Stimulated activated CD8-positive, alpha-beta memory T cell treated with anti-CD3 and anti-CD28 coated beads, Interleukin-4, amount 100 ng/mL, for 1 hour (primary cell): ENCODE measurements at places on chromosomes 5 and 9.

DNA sequence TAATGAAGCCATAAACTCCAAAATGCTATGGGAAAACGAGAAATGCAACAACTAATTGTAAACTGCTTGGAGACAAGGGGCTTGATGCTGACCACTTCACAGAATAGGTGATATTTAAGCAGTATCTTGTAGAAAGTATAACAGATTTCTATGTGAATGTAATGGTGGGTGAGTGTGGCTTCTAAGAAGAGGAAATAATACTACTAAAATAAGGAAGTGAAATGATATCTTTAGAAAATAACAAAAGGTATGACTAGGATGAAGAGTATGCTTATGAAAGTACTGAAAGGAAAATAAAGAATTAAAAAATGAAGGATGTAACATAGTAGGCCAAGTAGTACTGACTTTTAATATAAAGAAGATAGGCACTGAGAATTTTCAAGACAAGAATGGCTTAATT lies 94.2 kb downstream of the AGTPBP1 start:
- DNase-seq = no peak

GRCh38 chr5:99765011-99765410 lies 770.2 kb upstream of the FAM174A start:
- DNase-seq = no peak

- DNase-seq = no peak
These were observed 276.8 kb upstream of the CLINT1 start for GRCh38 chr5:158135682-158136179.

GRCh38 chr9:111632695-111633388 lies 1.7 kb downstream of the DNAJC25 start:
- no peak for DNase-seq

- no peak for DNase-seq
These were observed 91.7 kb downstream of the RFK start for GRCh38 chr9:76302543-76302942.

- no peak for DNase-seq
These were observed 36.3 kb upstream of the SHISAL2B start for GRCh38 chr5:64653766-64654560.

- DNase-seq = no peak
These were observed 2.4 kb downstream of the RASEF start for GRCh38 chr9:83060556-83060955.

DNA sequence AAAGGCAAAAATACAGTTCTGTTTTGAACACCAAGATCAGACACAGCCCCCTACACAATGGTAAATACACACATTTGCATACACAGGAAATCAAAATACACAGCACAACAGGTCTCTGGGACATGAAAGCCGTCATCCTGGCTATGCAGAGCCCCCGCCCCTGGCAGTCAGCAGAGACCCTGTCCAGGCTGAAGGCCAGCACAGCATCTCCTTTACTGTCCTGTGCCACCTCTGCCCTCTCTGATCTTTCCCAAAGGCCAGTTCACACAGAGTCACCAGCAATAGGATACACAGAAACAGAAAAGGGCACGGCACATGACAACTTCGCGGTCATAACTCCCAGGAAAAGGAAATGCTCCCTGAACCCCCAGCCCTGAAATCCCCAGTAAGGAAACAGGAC lies 34.2 kb upstream of the SMU1 start:
- DNase-seq = no peak

DNA sequence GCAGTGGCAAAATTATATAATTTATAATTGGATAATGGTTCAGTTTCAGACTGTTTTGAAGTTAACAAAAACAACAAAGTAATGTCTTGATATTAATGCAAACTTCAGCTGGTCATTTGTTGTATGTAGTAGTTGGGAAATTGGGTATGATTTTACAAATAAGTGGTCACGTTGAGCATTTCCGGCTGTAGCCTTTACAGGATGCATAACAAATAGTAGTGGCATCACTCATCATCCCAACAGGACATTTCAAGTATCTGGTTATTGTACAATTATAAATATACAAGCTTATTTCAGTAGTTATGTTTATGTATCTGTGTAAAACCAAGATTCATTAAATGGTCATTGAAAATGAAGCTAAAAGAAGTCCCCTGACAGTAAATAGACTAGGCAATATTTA lies 72.9 kb downstream of the SMIM15 start:
- DNase-seq = no peak

DNA sequence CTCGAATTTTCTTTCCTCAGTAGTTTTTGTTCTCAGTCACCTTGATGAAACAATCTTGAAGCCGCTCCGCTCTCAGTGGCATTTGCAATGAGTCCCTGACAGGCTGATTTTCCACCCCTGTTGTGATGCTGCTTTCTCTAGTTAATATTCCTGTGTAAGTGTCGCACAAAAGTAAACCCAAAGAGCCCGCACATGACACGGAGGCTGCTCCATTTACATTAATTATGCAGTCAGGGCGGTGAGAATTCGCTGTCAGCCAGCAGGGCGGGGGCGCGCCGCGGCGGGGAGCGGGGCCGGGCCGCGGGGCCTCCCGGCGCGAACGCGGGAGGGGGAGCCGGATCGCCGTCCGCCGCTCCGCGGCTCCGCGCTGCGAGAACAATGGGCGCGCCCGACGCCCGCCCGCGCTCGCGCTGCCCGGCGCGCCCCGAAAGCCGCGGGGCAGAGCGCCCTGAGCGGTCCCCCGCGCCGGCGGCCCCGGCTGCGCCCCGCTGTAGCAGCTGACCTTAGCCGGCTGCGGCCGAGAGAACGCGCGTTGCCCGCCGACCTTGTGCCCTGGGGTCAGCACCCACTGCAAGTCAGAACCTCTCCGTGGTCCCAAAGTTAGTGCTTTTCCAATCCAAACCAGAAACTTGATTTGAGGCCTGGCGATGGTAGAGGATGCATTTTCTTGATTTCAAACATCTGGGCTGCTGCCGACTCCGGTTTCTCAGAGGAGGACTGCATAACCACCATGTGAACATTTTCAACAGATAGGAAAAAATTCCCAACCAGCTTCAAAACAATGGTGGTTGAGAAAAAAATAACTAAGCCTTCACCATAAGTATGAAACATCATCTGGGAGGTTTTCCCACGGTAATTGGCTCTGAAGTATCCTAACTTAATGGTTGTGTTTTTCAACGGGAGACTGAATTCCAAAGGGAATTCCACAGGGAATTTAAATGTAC lies 142.6 kb downstream of the PBX3 start:
- DNase-seq = no peak

DNA sequence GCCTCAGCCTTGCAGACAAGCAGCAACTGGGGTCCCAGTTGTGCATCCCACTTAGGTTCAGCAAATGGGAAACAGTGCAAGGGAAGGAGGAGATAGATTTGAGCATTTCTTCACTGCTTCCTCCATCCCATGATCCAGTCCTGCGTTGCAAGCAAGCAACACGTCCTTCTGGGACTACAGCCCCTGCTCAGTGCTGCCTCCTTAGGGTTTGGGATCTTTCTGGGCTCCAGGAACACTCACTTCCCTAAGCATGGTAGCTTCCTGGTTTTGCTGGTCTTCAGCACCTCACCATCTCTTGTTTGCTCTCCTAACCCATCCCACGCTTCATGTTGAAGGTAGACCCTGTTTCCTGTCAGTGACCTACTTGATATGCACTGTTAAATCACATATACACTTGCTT lies 444.7 kb downstream of the MED10 start:
- DNase-seq = no peak

DNA sequence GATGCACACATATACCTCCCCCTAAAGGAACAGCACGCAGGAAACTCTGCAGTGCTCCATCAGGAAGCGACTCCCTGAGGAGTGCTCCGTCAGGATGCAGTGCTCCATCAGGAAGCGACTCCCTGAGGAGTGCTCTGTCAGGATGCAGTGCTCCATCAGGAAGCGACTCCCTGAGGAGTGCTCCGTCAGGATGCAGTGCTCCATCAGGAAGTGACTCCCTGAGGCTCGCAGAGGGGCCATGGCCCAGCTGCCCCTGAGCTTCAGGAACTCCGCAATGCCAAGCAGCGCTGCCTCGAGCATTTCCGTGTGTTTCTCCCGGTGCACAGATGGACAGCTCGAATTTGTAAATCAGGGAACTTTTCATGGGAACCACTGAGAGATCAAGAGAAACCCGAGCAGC lies 88.1 kb downstream of the PAX5 start:
- no peak for DNase-seq

DNA sequence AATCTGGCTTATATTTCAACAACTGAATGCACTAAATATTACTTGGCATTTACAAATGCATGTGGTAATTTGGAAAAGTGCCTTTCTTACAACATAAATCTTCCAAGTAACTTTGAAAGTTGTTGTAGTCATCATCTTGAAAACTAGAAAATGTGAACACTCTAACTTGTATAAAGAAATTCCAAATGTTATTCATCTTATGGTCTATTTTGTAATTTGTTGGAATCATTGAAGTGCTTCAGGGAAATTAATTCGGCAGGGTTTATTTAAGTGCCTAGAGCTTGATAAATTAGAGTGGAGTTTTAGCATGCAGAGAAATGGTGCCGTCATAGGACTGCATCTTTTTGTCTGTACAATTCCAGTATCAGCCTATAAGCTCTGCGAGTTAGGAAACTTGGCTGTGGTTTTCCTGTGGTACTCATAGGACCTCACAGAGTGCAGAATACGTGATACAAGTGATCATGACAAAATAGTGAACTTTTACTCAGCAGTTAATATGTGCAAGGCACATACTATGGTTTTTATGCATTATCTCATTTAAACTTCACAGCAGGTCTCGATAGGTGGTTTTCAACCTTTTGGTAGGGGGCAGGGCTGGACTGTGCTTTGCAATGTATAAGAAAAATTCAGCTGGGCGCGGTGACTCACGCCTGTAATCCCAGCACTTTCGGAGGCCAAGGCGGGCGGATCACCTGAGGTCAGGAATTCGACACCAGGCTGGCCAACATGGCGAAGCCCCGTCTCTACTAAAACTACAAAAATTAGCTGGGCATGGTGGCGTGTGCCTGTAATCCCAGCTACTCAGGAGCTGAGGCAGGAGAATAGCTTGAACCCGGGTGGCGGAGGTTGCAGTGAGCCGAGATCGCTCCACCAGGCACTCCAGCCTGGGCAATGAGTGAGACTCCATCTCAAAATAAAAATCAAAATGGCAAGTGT lies 79.6 kb downstream of the RAI14 start:
- DNase-seq = no peak

DNA sequence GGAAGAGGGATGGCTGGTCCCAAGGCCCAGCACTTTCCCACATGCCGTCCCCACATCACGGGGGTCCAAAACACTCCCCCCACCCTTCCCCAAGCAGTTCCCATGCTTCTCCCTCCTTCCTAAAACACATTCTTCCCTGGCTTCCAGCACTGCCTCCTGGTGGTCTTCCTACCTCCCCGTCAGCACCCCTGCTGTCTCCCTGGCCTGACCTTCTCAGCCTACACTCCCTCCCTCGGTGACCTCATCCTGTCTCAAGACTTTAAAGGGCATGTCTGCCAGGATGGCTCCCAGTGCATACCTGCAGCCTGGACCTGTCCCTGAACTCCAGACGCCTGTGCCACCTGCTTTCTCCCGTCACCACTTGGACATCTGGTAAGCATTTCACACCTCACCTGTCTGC lies 4.3 kb upstream of the NCS1 start:
- no peak for DNase-seq

DNA sequence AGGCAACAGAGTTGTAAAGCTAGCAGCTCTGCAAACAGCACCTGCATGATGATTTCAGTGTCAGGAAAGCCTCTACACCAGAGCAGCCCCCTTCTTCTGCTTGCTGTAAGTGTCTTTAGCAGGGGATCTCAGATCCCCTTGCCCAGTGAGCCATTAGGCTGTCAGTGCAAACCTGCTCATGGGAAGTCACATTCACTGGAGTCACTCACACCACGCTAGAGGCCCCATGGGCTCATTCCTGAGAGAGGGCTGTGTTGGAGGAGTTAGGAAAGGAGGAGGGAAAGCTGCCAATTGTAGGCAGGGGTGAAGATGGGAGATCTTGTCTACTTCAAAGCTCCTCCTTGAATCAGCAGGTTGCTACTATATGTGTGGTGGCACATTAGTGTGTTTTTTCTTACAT lies 275.2 kb downstream of the SMARCA2 start:
- no peak for DNase-seq

- no peak for DNase-seq
These were observed 132.0 kb upstream of the WWC1 start for GRCh38 chr5:168159425-168159824.

- DNase-seq = no peak
These were observed 335.3 kb upstream of the ADAMTS16 start for GRCh38 chr5:4804691-4805360.

DNA sequence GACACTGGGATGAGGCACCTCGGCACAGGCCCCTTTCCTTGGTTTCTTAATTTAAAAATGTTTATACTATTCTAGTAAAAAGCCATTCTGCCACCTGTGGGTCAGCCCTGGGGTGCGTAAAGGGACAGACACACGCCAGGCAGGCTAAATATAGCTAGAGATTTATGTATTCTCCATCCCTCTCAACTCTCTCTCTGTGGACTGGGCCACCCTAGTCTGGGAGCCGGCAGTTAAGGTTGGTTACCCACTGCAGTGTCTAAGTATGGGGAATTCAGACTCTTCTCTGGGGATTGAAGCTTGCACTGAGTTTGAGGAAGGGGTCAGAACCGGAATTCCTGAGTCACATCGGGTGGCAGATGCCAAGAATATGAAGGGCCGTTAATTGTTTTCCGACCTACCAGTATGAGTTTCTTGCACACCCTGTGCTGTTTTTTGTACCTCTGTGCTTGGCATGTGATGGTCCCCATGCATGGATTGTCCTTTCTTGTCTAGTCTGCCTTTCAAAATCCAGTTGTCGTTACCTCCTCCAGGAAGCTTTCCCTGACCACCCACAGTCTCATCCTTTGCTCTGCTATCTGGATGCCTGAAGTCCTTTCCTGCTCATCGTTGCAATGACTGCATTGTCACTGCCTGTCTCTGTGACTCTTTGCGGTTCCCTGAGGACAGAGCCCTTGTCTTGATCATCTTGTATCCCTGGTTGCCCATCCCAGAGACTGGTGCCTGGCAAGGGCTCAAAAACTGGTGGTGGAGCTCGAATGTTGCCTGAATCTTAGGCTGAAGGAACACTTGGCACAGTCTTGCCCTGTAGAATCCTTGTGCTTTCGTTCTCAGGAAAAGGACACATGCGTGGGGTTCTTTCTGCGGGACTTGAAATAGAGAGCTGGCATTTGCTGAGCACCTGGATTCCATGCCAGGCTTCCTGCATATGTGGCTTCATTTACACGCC lies 2.1 kb downstream of the NEURL1B start:
- DNase-seq = no peak

DNA sequence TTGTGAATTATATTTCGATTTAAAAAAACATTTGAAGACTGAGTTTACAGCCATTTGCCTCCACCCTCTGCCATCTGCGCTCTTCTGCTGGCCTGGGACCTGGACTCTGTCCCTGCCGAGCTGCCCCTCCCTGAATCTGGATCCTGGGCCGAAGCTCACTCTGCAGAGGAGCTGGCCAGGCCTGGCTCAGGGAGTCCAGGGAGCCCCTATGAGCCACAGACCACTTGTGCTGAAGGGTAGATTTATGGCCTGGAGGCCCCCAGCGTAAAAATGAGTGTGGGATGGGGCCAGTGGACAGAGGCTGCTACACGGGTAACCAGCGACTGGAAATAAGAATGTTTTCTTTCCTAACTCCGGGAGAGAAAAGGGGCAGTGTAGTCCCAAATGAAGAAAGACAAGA lies 129.8 kb downstream of the FGF18 start:
- DNase-seq = no peak

- no peak for DNase-seq
These were observed 383.0 kb downstream of the DIRAS2 start for GRCh38 chr9:90259311-90260246.
